NCI-H226 (cell line): ENCODE measurements at places on chromosomes 11 and 22.

DNA sequence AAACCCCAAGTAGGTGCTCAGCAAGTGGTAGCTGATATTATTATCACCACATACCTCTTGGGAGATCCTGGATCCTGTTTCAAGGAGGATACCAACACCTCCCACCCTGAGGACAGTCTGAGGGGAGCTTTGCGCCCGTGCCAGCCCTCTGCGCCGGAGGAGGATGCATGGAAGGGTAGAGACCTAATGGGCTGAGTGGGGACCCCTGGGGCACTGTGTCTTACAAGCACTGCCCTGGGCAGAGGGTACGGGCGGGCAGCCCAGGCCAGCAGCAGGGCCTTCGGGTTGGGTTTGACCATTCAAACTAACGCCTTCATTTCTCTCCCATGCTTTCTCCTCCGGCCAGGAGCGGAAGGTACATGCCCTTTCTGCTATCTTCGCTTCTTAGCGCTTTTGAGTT lies 26.3 kb downstream of the MYBPC3 start:
- DNase-seq = no peak

DNA sequence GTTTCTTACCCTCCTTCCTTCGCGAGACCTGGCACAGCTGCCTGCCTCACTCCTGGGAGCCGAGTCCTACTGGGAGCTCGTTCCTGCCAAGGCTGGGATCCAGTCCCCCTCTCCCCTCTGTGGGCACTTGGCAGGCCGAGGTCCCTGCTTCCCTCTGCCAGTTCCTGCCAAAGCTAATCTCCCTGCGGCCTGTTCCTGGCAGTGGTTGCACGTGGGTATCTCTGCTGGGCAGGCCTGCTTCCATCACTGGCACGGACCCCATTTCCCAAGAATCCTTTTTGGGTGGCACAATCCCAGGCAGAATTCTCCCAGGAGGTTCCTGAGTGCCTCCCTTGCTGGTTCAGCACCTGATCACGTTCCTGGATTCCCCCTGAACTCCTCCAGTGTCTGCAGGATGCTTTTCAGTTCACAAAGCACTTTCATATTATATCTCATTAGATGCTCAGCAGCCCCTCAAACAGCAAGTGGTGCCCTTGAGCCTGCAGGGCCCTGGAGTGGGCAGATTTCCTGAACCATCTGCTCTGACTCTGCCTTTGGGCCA lies 96.5 kb downstream of the RRM1 start:
- no peak for DNase-seq

DNA sequence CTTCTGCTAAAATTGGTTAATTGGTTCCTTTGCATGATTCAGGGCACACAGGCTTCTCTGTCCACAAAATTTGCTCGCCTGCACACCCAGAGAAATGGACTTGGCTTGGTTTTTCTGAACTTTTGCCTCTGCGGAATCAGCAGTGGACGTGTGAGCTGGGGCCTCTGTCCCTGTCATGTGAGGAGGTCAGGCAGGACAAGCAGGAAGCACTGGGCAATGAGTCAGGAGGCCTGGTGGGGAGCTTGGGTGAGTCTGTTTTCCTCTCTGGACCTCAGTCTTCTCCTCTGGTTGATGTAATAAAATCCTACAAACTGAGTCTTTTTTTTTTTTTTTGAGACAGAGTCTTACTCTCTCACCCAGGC lies 10.4 kb upstream of the CELSR1 start:
- DNase-seq = peak; percentile 65

- peak; percentile 87 for DNase-seq
Measured at GRCh38 chr11:36091256-36091811, 147.5 kb downstream of the LDLRAD3 start.

- DNase-seq = no peak
Measured at GRCh38 chr11:94786264-94787126, 18.3 kb downstream of the AMOTL1 start.

DNA sequence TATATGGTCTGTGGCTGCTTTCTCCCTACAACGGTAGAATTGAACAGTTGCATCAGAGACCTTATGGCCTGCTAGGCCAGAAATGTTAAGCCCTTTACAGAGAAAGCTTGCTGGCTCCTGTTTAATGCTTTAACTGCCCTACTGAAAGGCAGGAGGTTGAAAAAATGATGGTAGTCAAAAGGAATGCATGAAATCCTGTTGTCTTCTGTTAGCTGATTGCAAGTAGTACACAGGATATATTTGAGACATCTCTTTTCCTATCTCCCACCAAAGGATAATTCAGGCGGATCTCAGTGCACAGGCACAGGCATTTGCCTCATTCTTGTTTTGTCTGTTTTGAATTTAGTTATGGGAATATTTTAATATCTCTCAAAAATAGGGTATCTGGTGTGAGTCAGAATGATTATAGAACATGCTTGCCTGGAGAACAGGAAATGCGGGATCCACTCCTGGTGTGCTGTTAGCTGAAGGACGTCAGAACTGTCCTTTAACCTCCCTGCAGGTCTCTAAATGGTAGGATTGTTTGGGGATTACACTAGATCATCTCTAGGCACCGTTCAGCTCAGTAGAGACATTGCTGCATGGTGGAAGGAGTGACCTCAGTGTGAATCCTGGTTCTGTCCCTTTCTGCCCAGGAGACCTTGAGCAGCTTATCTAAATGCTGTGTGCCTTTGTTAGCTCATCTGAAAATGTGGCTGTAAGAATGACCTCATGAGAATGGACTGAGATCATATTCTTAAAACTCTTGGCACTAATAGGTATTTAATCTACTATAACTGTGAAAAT lies 49.5 kb downstream of the PACS1 start:
- peak; percentile 93 for DNase-seq

DNA sequence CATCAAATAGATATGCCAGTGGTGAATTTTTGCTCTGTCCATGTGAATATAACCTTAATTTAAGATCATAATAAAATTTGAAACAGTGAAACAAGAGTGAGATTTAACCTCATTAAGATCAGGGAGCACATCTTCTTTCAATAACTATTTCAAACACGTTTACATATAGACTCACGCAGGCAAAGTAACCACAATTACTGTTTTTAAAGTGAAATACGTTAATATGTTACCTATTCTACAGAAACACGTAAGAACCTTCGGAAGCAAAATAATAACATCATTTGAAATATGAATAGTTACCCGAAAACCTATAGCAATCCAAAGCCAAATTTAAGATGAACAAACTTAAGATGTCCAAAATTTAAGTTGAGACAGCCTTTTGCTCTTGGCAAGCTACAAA lies 136.2 kb upstream of the ZC3H12C start:
- DNase-seq = no peak

DNA sequence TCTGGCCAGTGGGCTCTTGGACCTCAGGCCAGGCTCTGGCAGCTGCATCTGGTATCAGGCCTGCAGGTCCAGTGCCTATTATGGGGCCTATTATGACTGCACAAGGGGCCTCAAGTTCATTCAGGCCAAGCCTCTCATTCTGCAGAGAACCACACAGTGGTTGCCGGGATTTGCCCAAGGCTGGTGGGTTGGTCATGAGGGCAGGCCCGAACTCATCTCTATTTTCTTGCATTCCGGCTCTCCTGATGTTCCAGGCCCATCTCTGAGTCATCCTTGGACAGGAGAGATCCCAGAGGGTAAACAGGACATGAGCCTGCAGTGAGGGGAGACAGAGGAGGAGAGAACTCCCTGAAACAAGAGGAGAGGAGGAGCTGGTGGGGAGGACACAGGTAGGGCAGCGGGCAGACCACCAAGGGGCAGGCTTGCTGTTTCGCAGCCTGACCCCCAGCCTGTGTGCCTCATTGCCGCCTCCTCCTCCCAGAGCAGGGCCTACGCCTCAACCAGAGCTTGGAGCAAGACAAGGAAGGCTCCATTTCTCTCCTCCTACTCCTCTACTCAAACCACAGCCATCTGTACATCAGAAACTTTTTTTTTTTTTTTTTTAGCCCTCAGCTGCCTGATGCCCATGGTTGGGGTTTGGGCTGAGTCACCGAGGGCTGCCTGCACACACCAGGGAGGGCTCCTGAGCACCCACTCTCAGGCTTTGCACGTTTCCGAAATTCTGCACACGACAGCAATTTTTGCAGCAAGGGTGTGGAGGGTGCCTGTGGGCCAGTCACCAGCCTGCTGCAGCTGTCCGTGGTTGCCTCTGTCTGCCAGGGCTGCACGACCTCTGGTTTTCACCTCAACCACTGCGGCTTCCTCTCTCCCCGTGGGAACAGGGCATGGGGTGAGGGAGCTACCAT lies 12.7 kb upstream of the TREH start:
- peak; percentile 78 for DNase-seq

- DNase-seq = peak; percentile 72
Measured at GRCh38 chr22:17972385-17973191, 51.8 kb downstream of the MICAL3 start.

GRCh38 chr11:106088896-106089295 lies 11.4 kb downstream of the AASDHPPT start:
- peak; percentile 86 for DNase-seq

DNA sequence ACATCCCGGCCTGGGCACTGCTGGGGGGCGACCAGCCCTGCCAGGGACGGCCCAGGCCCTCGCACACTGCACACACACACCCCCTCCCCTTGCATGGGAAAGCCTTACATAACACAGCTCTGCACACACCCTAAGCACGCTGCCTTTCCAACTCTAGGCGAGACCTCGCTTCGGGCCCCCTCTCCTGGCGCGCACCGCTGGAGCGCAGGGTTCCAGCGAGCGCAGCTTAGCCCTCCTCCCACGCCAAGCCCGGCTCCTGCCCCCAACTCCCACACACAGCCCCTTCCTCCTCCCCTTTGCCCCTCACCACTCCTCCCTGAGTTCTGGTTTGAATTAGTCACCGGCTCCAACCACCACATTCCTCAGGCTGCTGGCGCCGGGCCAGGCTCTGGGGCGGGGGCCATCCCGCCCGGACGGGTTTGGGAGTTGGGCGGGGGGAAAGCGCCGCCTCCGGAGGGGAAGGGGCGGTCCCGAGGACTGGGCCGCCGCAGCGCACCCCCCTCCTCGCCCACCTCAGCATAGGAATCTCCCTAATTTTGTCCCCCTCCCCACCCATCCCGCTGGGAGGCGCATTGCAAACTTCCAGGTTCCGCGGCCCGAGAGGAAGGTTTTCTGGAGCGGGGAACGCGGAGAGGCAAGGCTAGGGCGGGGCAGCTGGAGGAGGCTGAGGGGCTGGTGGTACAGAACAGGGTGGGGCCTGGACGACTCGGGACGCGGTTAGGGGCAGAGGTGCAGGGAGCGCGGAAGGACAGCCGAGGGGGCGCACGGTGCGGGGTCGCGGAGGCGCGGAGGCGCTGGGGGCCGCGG lies 966 bp downstream of the AHNAK start:
- DNase-seq = peak; percentile 96

DNA sequence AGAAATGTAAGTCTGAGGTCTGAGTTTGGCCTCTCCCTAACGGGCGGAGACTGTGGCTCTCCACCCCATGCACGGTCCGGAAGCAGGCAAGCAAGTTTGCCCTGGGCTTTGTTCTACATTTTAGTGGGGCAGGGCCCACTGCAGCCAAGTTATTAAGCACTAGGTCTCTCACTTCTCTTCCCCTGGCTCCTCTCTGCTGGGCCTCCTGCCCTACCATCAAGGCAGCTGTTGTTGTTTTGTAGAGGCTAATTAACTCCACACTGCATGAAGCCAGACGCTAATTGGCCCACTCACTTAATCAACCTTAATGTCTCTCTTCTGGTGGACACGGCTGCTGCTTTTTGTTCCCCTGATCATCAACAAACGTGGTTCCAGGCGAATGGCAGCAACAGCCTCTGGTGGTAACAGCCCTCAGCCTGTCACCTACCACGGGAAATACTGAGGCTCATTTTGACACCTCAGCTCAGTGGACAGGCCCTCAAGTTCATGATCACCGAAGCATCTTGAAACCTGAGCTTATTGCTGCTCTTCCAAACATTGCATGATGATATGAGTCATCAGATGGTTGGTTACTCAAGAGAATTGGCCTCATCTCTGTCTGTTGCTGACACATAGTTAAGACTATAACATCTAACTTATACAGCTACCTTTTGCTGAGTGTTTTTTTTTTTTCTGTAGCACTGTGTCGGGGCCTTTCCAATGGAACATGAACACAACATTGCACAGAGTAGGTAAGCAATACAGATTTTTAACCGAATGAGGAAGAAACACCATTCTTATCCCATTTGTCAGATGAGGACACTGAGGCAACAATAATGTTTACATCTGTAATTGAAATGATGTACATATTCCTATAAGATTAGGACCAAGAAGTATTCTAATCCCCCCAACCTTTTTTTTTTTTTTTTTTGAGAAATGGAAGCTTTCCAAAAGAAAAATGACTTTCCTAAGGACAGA lies 20.8 kb upstream of the LMO2 start:
- peak; percentile 76 for DNase-seq

- DNase-seq = no peak
Measured at GRCh38 chr11:122879785-122880184, 2.8 kb upstream of the JHY start.

DNA sequence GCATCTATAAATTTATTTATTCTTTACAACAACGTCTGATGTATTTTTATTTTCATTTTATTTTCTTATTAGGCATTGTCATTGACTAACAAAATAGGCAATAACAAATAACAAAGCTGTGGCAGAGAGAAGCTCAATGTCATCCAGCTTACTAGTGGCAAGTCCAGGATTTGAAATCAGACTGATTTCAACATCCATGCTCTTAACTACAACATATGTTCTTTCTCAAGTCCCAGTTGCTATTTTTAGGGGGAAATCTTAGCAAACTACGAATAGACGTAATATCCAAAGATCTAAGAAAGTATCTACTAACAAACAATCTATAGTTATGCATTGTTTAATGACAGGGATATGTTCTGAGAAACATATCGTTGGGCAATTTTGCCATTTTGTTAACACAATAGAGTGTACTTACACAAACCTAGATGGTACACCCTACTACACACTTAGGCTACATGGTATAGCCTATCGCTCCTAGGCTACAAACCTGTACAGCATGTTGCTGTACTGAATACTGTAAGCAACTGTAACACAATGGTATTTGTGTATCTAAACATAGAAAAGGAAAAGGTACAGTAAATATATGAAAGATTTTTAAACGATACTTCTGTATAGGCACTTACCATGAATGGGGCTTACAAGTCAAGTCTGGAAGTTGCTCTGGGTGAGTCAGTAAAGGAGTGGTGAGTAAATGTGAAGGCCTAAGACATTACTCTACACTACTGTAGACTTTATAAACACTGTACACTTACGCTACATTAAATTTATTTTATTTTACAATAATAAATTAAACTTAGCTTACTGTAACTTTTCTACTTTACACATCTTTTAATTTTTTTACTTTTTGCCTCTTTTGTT lies 151.3 kb downstream of the DLG2 start:
- no peak for DNase-seq

- no peak for DNase-seq
Measured at GRCh38 chr11:131977231-131977630, 606.8 kb downstream of the NTM start.

DNA sequence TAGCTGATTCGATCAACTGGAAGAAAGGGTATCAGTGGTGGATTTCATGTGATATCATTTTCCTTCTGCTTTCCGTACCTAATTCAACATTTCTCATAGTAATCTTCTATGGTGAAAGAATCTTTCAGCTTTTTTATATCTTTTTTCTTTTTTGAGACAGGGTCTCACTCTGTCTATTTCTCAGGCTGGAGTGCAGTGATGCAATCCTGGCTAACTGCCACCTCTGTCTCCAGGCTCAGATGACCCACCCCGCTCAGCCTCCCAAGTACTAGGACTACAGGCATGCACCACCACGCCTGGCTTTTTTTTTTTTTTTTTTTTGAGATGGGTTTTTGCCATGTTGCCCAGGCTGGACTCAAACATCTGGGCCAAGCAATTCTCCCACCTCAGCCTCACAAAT lies 18.6 kb upstream of the CHORDC1 start:
- no peak for DNase-seq

GRCh38 chr11:15234796-15235195 lies 120.1 kb downstream of the INSC start:
- DNase-seq = no peak
